Caudate nucleus (tissue), 63 donors: ENCODE measurements at places on chromosomes 11 and 22.

DNA sequence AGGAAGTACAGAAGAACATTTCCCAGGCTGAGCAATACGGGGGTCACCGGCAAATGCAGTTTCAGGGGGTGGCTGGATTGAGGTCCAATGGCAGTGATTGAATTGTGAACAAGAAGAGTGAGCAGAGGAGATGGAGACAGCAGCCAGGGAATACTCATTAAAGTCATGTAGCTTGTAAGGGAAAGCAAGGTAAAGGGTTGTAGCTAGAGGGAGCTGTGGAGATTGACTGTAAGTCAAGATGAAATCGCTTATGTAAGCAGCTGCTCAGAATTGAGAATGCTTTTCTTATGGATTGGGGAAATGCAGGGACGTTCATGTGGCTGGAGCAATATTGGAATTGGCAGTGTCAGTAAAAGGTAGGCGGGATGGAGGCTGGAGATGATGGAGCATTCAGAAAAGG is 111.4 kb upstream of the TBCEL start:
- no peak for DNase-seq

GRCh38 chr11:65899356-65900124 is 648 bp downstream of the FOSL1 start:
- no peak for DNase-seq

- no peak for DNase-seq
Observed at GRCh38 chr11:4180441-4181183, 86.0 kb downstream of the RRM1 start.

GRCh38 chr11:58438486-58438885 is 3.5 kb downstream of the OR5B12 start:
- no peak for DNase-seq
